Osteocyte (in vitro differentiated cells): ENCODE measurements at places on chromosomes 1 and 21. TPM values are rescaled to one million over a fixed set of nuclear protein-coding genes. Genes with fewer than 3 reads are reported as not detected.

GRCh38 chr1:29444081-29444715 is 207.9 kb downstream of the PTPRU start:
- DNase-seq: peak; percentile 63

DNA sequence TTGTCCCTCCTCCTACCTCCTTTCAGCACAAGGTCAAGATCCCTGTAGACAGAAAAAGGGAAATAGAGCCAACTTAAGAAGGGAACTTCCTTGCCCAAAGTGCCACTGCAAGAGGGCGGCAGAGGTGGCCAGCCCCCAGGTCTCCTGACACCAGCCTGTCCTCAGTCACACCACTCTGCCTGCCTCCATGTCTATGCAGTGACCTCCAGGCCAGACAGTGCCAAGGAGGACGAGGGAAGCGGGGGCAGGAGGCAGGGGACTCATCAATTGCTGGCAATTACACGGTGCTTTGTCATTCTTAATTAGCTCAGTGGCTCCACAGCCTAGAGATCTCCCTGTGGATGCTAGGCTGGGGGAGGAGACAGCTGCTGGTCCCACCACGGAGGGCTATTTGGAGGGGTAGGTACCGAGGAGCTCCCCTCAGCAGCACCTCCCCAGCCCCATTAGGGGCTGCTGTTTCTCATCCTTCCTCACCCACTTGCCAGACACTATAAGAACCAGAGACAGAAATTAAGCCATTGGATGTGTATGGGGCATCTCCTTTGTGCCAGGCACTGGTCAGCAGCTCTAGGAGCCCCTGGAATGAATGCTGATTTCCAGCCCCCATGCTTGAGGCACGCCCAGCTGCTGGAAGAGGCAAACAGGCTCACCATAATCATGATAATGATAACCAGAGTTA is 6.1 kb upstream of the LDLRAP1 start:
- DNase-seq: no peak

L1TD1 gene
- not detected in 2 replicates for total RNA-seq

FOXD2 gene
- total RNA-seq: 1.0 and 1.5 TPM in 2 replicates

GRCh38 chr1:230163205-230163604 is 96.2 kb downstream of the GALNT2 start:
- no peak for DNase-seq

DNA sequence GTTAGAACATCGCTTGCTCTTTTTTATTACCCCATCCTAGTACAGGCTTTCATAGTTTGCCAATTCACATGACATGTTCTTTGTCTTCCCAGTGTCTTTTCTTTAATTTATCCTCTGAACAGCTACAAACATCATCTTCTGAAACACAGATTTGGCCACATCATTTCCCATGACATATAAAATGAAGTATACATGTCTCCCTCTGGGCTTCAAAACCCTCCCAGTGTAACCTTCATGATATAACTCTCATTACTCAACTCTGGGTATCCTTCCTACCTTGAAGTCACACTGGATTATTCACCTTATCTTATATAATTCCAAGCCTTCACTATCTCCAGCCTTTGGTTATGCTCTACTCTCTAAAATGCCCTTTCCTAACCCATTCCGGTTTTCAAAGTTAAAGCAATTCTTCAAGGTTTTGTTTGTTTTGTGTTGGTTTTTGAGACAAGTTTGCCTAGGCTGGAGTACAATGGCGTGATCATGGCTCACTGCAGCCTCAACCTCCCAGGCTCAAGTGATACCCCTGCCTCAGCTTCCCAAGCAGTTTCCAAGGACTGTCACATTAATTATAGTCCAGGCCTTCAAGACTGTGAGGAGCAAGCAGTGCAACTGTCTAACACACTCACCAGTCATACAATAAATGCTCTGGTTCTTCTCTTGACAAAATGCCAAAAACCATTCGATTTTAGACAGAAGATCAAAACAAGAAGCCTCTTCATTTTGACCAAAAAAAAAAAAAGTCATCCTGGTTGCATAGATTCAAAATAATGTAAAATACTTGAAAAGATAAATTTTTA is 5.8 kb downstream of the RGS1 start:
- no peak for DNase-seq

ST6GALNAC3 gene
- 4.9 and 7.3 TPM in 2 replicates for total RNA-seq

CSF3R gene
- total RNA-seq: not detected in 2 replicates

CD164L2 gene
- not detected in 2 replicates for total RNA-seq

DNA sequence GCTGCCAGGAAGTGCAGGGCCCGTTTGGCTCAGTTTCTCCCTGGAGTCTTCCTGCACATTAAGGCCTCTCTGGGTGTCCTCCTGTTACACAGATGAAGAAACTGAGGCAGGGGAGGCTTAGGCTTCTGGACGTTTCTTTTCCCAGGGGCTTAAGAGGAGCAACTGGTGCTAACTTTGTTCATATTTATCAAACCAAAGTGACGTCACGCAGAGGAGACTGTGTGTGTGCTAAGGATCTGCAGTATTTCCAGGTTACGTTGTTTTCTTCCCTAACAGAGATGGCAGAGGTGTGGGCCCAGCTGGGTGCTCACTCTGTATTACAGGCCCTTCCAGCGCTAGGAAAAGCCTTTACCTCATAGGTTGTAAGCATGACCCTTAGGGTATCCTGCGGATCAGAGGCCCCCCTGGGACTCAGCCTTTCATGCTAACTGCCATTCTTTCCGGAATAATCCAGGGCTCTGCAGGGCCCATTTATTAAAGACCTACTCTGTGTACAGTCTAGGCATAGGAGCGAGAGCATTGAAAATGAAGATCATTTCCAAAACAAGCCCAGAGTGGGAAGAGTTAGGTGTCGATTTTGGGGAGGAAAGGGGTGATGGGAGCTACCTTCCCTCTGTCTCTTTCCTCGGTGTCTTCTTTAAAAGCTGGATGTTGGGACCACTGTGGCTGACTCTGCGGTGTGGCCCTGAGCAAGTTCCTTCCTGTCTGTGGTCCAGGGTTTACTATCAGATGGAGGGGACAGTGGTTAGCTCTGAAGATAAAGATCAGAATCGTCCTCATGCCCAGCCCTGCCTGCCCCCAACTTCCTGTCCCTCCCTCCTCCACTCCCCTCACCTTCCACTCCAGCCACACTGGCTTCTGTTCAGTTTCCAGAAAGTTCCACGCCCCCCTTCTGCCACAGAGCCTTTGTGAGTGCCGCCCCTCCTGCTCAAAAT is 4.6 kb downstream of the AGTRAP start:
- no peak for DNase-seq

DNA sequence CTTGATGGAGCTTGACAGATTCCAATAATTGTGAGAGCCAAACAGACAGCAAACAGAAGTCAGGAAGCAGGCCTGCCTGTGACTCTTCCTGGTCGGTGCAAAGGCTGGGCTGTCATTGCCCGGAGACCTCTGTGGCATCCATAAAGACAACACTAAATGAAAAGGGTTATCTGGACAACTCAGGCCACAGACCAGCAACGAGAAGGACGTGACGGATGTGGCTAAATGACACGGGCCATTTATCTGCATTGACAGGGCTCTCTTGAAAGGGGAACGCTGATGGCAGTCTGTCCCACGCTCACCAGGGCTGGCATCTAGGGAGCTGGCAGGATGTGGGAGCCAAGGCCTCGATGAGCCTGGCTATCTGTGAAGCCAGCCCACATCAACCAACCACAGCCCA is 35.0 kb downstream of the HMGB4 start:
- DNase-seq: no peak

FAM151A gene
- not detected in 2 replicates for total RNA-seq

ICOSLG gene
- 9.6 and 10.5 TPM in 2 replicates for total RNA-seq

CHRNB2 gene
- total RNA-seq: 0.10 and 0.27 TPM in 2 replicates

PRAMEF14 gene
- total RNA-seq: not detected in 2 replicates

- no peak for DNase-seq
Measured at GRCh38 chr1:203557390-203557789, 63.4 kb downstream of the OPTC start.

ALDH4A1 gene
- 13.7 and 13.8 TPM in 2 replicates for total RNA-seq
